ENCODE measurements at places on chromosomes 1 and 21. TPM values are rescaled to one million over a fixed set of nuclear protein-coding genes. Genes with fewer than 3 reads are reported as not detected.

DNA sequence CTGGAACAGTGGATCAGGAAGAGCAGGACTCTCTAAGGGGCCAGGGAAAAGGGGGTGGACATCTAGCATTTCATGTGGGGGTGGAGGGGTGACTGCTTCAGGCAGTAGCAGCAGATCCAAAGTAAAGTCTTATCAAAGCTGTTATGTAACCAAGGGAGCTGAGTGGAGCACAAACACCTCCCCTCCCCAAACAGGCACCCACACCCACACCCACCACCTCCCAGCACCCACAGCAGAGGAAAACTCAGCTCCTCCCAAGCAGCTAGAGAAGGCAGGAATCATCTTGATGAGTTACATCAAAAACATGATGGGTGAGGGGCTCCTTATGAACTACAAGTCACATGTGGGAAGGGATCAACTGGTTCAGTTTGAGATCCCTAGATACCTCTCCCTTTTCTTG lies 6.0 kb downstream of the DLGAP3 start:
- DNase-seq: no peak

GRCh38 chr1:243734308-243734695 lies 115.7 kb downstream of the AKT3 start:
- no peak for DNase-seq

DNA sequence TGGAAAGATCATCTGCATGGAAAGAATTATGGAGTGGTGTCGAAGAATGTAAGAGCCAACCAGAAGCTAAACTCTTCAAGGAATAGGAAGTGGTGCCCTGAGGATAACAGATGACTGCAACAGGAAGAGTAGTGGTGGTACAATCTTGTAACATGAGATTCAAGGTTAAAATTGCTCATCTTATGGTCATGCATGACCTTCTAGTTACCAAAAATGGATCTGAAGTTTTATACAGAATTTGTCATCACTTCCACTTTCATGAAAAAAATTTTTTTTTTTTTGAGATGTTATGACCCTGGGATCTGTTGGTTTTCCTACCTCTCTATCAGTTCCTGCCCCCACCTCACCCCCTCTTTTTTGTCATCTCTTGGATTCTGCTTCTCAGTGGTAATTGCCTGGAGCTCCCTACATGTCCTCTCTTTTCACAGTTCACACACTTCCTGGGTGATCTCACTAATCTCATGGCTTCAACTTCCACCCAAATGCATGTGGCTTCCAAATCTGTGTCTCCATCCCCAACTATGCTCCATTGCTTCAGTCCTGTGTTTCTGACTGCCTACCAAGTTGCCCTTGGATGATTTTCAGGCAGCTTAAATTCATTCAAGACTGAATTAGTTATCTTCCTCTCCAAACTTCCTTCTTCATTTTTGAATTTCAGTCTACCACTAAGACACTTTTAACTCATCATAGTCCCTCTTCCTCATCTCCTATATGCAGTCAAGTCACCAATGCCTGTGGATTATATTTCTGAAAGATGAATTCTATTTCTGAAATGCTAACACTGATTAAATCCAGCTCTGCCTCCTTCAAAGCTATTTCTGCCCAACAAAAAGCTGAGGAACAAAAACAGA lies 48.4 kb downstream of the SLAMF6 start:
- no peak for DNase-seq

GRCh38 chr21:21063828-21064227 lies 65.6 kb downstream of the NCAM2 start:
- no peak for DNase-seq

GRCh38 chr1:100730130-100730529 lies 10.6 kb downstream of the VCAM1 start:
- no peak for DNase-seq

DNA sequence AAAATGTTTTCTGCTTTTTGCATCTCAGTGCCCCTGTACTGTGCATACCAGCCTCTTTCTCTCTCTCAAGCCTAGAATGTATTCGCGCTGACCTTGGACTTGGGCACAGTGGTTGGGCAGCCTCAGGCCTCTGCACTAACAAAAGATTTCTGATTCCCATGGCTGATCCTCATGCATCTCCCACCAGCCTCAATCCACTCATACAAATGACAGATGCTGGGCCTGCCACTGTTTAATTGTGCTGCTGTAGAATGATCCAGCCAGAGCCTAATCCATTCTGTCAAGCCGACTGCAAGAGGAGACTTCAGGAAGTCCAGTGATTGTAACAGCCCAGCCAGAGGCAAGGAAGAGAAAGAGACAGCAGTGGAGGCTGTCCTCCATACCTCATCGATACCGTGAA lies 180.8 kb downstream of the ASTN1 start:
- DNase-seq: no peak

GRCh38 chr1:212213784-212214183 lies 71.4 kb upstream of the PPP2R5A start:
- DNase-seq: no peak

- DNase-seq: no peak
Observed at GRCh38 chr1:116253566-116254382, 119.3 kb upstream of the ATP1A1 start.

DNA sequence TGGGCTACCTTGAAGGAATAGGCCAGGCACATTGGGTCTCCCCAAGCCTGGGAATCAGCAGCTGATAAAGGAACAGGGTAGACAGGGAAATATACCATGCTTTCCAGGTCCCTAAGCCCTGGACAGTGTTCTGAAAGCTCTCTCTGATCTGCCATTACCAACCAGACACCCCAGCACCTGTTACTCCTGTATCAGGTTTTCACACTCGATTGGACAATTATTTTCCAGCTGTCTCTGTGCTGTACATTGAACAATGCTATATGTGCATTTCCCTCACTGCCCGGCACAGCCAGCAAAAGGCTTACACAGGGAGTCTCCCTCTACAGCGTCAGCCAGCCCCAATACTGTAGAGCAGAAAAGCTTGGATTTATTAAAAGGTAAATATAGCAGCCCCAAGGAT lies 4.7 kb downstream of the CFAP45 start:
- DNase-seq: no peak

The RIMS3 gene
- 9.0 TPM for total RNA-seq

The FGGY gene
- total RNA-seq: 10.6 TPM

The UBE2U gene
- not detected for total RNA-seq
